GM18507 (cell line): ENCODE measurements at places on chromosomes 2 and 18.

GRCh38 chr2:157820193-157820592, 55.9 kb downstream of the ACVR1 start:
- DNase-seq = no peak

DNA sequence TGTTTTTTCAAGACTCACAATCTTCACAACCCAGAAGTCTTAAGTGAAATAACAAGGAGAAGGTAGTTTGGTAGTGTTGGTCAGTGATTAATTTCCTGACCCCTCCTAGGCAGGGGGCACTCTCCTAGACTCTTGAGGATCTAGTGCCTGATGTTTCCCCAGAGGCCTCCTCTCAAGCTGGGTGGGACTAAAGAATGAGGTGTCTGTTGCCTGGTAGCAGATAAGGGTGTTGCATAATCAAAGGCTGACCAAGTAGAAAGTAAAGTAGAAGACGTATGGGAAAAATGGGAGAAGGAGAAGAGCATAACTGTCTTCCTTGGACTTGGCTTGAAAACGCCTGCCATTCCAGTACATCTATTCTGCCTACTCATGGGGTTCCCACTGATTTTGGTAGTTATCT, 37.8 kb downstream of the VIT start:
- no peak for DNase-seq

DNA sequence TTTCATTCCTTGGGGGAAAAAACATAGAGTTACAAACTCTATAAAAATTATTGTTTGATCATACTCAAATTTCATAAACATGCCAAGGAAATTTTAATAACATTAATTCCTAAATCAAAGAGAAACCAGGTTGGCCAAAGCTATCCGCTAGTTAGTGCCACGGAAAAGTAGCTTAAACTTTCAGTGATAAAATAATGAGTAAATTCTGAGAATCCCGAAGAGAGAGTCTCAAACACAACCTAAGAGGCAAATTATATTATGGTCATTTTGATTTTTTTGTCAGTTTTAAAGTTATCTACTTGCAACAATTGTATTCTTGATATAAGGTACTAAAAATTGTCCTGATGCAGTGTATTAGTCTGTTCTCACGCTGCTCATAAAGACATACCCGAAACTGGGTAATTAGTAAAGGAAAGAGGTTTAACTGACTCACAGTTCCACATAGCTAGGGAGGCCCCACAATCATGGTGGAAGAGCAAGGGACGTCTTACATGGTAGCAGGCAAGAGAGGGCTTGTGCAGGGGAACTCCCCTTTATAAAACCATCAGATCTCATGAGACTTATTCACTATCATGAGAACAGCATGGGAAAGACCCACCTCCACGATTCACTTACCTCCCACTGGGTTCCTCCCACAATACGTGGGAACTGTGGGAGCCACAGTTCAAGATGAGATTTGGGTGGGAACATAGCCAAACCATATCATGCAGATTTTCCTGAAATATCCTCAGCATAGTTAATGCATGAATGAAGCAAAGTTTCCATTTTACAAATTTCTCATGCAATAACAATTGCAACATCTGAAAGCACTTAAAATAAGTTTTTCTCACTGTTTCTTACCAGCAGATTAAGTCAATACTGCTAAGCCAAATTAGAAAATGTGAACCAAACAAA, 205.9 kb upstream of the STK17B start:
- DNase-seq = no peak

GRCh38 chr2:14923820-14924580, 291.5 kb downstream of the LRATD1 start:
- no peak for DNase-seq
